ENCODE measurements at places on chromosomes 5 and 9.

GRCh38 chr5:100654895-100655294 is 119.7 kb downstream of the FAM174A start:
- DNase-seq = no peak

DNA sequence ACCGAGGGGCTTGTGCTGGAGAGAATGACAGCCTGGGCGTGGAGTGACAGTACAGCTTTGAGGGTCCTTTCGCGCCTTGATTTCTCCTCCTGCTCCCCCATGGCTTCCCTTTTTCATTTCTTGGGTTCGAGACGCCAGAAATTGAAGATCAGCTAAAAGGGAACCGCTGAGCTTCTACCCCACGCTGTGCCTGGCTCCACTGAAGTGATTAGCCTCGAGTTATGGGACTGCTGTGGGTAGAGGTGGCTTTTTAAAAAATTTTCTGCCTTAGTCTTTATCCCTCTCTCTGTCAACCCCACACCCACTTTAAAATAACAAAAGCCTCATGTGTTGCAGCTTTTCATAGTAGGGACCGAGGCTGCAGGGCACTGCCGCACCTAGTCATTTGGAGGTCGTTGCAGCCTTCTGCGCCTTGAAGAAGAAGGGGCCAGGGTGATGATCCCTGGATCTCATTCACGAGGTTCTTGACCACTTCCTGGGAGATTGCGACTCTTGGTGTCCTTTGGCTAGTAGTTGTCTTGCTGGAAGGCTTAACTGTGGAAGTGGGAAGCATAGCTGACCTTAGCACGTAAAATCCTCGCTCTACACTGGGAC is 603 bp downstream of the PPIP5K2 start:
- peak; percentile 7 for DNase-seq

- no peak for DNase-seq
Observed at GRCh38 chr5:135127439-135128240, 93.6 kb upstream of the PITX1 start.

DNA sequence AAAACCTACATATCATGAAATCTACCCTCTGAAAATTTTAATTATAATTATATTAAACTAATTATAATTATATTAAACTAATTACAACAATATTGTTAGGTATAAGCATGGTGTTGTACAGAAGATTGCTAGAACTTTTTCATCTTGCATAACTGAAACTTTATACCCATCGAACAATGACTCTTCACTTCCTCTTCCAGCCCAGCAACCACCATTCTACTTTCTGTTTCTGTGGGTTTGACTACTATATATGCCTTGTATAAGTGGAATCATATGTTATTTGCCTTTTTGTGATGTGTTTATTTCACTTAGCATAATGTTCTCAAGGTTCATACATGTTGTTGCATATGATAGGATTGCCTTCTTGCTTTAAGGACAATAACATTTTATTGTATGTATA is 274.2 kb upstream of the CCNH start:
- no peak for DNase-seq

DNA sequence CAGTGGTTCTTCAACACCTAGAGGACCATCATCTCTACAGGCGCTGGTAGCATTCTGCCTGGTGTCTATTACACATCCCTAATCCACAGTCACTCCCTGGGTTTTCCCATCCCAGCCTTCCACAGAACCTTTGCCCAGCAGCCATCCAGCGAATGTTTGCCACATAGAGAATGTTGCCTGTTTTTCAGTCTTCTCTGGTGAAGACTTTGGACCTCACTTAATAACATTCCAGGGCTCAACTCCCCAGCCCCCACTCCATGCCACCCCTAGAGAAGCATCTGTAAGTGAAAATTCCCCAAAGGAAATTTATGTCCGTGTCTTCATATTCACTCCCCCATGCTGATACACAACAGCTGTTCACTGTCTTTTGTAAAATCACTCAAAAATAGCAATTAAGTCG is 249.6 kb downstream of the AOPEP start:
- DNase-seq = no peak

DNA sequence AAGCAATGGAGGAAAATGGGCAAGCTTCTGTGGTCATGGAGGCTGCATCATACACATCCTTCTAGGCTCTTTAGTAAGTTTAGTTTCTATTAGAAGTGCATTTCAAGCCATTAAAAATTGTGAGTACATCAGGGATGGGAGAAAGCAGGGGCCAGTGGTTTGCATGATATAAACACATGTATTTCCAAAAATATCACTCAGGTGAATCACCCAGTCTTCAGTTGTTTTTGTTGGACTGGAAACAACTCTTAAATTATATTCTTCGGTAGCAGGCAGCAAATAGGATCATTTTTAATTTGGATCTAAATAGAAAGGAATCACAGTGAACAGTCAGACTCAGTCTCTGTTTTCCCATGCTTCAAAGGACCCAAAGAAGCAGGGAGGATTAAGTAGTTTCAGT is 657.9 kb downstream of the TLR4 start:
- no peak for DNase-seq

- DNase-seq = no peak
Observed at GRCh38 chr9:123391946-123392345, 35.9 kb downstream of the CRB2 start.

GRCh38 chr5:167899490-167900070 is 391.9 kb upstream of the WWC1 start:
- DNase-seq = no peak

GRCh38 chr9:126233913-126234525 is 92.6 kb upstream of the MVB12B start:
- no peak for DNase-seq

DNA sequence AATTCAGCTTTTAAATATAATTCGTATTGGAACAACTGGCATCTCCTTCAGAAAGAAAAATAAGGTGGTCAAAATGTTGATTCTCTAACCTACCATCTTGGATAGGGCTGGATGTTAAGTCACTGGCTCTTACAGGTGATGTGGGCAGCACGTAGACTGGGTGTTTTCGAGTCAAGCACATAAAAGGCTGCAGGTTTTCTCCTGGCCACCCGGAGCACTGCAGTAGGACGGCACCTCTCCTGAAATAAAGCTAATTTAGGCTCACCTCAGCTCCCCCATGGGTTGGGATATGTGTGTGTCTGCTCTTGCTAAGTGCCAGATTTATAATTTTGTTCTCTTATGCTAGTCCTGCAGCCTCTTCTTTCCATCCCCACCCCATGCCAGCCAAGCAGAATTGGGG is 80.3 kb downstream of the IQGAP2 start:
- no peak for DNase-seq

- DNase-seq = no peak
Observed at GRCh38 chr5:180088561-180088960, 17.0 kb upstream of the RNF130 start.

- no peak for DNase-seq
Observed at GRCh38 chr5:1474866-1475543, 29.8 kb upstream of the SLC6A3 start.

GRCh38 chr9:126222363-126222834 is 104.2 kb upstream of the MVB12B start:
- DNase-seq = no peak

DNA sequence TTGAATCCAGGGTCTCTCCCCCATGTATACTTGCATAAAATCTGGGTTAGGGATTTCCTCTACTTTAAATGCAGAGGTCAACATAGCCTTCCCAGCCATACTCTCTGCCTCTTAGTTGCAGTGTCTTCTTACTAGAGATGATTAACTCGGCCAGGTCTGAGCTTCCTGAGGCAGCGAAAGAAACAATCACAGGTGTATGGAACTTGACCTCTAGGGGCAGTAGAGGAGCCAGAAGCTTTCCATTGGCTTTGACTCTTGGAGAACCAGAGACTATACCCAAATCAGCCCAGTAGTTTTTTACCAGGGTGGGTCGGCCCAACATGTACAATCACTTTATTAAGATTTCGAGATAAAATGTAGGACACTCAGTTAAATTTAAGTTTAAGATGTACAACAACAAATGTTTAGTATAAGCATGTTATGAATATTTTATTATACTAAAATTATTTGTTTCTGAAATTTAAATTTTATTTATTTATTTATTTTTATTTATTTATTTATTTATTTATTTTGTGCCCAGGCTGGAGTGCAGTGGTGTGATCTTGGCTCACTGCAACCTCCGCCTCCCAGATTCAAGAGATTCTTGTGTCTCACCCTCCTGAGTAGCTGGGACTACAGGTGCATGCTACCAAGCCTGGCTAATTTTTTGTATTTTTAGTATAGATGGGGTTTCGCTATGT is 48.0 kb upstream of the DMRT3 start:
- peak; percentile 8 for DNase-seq

- no peak for DNase-seq
Observed at GRCh38 chr9:134004881-134005280, 12.8 kb upstream of the VAV2 start.

DNA sequence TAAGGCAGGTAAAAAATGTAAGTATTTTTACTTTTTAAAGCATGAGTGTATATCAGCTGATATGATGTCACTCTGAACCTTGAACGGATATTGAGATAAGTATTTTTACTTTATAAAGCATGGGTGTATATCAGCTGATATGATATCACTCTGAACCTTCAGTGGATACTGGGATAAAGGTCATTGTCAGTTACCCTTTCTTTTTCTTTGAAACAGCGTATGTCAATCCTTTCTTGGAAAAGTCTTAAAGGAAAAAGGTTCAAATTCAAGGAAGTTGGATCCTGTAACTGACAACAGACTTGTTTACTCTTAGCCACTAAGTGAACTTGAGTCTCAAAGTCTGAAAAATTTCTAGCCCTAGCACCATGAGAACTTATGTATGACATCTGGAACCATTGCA is 61.7 kb upstream of the IFNK start:
- DNase-seq = no peak

- DNase-seq = peak; percentile 32
Observed at GRCh38 chr5:35963381-35963843, 25.0 kb upstream of the CAPSL start.
